ENCODE measurements at places on chromosomes 11 and 22.

DNA sequence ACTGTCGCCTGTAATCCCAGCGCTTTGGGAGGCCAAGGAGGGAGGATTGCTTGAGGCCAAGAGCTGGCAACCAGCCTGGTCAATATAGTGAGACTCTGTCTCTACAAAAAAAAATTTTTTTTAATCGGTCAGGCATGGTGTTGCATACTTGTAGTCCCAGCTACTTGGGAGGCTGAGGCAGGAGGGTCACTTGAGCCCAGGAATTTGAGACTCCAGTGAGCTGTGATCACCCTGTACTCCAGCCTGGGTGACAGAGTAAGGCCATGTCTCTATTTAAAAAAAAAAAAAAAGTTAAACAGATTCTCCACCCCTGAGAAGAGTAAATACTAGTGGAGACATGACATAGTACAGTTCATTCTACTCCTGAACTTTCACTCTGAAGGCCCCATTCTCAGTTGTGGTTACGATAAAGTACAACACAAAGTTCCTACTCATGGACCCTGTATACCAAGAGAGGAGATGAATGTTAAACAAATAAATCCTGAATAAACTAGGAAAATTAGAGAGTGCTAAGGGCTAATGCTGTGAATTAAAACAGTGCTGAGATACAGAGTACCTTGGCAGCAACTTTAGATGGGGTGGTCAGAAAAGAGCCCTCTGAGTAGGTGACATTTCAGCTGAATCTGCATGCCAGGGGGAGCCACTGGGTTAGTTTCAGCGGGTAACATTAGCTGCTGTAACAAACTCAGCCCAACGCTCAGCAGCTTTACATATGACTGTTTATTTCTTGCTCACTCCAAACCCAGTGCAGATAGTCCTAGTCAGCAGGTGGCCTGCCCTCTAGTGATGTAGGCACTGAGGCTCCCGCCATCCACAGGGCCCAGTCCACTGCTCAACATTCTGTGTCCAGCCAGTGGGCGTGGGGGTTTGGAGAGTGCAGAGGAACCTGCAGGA, 75.1 kb downstream of the DBX1 start:
- no peak for DNase-seq

- no peak for DNase-seq
Measured at GRCh38 chr11:75078233-75078632, 18.4 kb downstream of the OR2AT4 start.

DNA sequence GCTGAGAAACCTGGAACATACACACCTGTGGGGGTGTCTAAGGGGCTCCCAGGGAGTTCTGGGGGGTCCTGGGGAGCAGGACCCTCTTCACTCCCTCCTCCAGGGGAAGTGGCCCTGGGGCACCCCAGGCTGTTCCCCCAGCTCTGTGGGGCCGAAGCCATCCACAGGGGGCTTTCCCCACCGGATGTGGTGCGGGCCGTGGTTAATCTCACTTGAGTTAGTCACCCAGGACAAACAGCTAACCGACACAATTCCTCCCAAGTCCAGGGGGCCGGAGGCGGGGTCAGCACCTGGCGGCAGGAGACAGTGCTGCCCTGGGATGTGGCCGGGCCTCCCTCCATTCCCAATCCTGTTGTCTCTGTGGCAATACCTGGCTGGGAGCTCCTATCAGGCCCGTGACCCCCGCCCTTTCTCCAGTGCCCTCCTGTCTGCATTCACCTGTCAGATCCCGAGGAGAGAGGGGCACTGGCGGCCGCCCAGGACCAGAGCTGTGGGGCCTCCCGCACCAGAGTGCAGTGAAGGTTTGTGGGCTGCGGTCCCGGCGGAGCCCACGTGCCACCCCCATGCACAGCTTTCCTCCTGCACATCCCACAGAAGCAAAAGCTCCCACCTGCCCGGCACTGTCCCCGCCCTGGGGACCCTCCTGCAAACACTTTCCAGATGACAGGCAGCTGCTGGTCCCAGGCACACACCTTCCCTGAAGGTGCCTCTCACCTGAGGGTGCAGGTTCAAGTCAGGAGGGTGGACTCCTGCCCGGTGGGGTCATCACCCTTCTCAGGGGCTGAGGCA, 5.2 kb upstream of the MUC5AC start:
- peak; percentile 29 for DNase-seq

- no peak for DNase-seq
Measured at GRCh38 chr11:94424662-94425061, 23.4 kb upstream of the GPR83 start.

DNA sequence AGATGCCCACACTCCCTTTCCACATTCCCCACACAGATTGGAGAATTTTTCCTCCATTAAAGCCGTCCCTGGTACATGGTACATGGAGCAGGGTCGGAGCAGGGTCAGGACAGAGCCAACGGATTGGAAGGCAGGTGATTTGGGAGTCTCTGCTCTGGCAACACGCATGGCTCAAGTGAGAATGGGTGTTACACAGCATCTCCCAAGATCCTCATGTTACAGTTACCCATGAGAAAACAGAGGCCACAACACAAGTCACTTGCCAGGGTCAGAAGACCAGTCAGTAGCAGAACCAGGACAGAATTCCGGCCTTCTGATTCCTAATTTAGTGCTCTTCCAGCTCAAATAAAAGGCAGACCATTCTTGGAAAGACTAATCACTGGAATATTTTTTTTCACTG, 7.7 kb upstream of the F2 start:
- no peak for DNase-seq

- no peak for DNase-seq
Measured at GRCh38 chr11:43693731-43694130, 13.2 kb downstream of the HSD17B12 start.

DNA sequence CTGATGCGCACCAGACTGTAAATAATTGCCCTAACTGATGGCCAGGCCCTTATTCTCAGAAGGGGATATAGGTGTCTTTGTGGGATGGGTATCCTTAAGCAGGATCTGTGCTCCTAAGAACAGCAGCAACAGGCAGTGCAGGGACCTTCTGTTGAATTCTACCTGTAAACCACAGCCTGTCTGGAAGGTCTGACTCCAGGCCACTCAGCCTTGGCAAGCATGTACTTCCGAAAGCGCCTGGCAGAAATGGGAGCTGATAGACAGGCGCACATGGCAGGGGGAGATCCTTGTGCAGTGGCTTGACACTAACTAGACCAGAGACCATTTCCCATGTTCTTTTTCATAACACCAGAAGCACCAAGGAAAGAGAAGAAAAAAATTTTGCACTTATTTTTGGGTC, 59.0 kb downstream of the C22orf31 start:
- DNase-seq = no peak

- DNase-seq = no peak
Measured at GRCh38 chr22:30144391-30144790, 64.1 kb downstream of the HORMAD2 start.

GRCh38 chr11:113001709-113002108, 40.5 kb downstream of the NCAM1 start:
- no peak for DNase-seq

GRCh38 chr22:49213731-49214352, 613.8 kb downstream of the BRD1 start:
- DNase-seq = no peak
